Retinal pigment epithelial cell (primary cell): ENCODE measurements at places on chromosomes 3 and 15.

GRCh38 chr3:182633186-182633585 is 160.1 kb upstream of the ATP11B start:
- no peak for DNase-seq

DNA sequence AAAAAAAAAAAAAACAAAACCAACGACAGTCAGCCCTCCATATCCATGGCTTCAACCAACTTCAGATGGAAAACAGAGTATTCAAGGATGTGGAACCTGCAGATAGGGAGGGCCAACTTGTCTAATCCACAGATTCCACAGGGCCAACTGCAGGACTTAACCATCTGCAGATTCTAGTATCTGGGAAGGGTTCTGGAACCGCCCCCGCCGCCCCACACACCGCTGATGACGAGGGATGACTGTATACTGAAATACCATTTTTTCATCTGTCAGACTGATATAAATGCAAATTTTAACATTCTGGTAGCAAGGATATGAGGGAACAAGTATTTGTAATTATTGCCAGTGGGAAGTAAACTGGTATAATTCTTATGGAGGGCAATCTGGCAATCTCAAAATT is 29.5 kb downstream of the ADPGK start:
- no peak for DNase-seq

DNA sequence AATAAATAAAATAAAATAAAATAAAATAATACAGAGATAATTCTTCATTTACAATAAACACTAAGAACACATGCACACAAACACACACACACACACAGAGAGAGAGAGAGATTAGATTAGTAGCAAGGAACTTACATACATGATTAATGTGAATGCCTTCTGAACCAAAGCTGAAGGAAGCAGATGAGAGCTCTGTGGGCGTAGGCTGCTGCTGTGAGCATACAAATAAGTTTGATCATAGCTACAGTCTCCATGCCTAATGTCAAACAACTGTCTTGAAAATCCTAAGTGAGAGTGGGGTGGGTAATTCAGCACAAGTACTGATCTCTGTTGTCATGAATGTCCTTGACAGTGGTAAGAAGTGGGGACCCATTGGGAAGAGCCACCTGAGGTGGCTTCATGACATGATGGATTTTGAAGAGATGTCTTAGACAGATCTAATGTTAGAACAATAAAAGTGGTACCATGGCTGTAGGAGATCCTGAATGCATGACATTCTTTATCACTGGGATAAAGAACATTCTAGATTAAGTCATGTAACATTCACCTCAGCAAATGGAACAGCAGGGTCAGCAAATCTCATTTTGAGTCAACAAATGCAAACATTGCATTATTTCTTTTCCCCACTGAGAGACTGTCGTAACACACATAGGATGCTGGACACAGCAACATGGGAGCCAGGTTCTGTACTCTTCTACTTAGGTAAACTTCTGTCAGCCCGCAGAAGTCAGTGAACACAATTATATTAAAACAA is 46.2 kb downstream of the CHL1 start:
- DNase-seq, result no peak

DNA sequence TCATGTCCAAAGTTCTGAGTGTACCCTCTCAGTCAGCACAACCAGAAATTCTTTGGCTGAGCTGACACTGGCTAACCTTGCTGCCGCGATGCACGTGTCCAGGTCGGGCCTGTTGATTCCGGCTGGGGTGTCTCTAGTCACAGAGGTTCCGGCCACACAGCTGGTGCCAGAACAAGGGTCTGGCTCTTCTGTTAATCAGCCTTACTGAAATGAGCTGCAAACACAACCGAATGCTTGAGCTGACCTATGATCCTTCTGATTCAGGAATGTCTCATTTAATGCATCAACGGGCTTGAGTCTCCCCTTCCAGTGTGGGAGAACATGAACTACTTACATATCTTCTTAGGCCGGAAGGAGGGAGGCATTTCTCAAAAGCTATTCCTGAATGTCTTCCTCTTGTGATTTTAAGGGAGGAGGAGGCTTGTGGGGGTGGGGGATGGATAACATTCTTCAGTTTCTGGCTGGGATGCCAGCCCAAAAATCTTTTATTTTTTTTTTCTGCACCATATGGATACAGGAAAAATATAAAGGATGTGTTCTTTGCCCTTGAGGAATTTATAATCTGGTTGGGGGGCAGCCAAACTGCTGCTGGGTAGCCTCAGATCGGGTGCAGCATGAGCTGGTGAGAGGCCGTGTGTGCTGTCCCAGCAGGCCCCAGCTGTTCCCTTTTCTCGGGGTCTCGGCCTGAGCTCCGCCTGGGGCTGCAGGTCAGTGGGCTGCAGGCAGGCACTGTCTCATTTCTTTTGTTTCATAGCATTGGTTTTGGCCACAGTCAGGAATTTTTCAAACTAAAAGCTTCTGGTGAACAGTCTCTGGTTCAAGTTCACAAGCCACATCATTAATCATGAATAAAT is 319.1 kb upstream of the TBL1XR1 start:
- DNase-seq, result peak; percentile 95

DNA sequence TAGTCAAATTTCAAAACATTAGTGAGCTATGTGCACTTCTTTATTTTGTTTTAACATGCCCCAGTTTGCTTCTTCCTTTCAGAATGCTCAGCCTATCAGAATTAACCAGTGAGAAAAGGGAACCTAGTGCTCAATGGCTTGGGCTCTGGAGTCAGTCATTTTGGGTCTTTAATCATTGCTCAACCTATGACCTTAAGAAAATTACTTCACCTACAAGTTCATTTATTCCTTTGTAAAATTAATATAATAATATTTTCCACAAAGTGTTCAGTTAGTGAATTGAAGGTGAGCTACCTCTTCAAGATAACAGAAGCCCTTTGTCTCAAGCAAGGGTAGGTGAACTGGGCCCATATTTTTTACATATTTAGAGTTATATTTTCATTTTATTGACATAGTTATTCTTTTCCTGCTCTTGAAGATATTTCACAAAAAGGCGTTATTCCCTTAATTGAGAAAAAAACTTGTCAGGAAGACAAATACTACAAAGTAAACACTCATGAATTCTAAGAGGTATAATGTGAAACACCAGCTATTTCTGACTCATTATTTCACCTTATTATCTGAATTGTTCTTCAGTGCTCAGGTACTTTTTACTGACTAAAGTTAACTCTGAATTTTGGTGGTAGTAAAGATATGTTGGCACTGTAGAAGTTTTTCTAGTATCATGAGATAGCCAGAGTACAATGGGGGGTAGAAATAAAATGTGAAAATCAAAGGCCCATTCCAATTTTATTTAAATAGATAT is 415.5 kb downstream of the NAALADL2 start:
- no peak for DNase-seq

DNA sequence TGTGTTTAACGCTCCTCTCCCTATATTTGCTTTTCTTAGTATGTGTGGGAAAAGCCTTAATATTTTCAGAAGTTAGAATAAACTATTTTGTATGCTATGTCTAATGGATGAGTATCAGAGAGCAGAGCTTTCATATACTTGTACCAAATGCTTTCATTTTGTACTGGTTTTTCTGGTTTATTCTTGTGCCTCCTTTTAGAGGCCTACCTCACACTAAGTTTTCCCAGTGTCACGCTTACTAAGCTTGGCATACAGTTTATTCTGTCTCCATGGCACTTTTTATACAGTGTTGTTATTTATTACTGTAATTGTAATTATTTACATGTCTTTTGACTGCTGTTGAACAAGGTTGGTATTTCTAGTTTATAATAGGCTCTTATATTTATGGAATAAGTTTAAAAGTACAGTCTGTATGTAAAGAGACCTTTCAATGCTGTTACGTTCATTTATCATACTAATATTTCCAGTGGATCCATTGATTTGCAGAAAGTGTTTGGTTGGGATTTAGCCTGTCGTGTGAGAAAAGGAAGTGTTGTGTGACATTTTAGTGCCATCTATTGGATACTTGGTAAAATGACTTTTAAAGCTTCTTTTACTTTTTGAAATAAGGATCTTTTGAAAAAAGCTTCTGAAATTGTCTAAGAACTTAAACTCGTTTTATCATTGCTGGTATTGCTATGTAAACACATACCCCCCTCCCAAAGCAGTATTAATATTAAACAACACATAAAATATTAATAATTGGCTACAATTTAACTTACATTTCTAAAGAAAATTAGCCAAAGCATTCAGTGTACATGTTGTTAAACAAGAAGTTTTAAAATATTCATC is 5.2 kb upstream of the EBLN2 start:
- no peak for DNase-seq

DNA sequence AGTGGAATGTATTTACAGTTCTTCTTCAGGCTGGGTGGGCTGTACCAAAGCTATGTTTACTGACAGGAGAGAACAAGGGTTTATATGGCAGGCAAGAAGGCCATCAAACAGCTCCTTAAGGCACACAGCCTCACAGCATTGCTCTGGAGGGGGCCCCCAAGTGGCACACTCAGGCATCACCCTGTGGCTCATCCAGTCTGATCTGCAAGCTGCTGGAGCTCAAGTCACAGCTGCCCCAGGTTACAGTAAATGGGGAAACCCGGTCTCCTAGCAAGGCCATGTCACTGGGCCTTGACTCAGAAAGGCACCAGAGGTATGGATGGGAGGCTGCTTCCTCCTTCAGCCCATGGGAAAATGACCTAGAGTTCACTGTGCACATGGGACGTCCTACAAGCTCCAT is 67.5 kb downstream of the TFG start:
- no peak for DNase-seq

- DNase-seq, result peak; percentile 97
Measured at GRCh38 chr3:120432150-120432860, 18.5 kb downstream of the FSTL1 start.

DNA sequence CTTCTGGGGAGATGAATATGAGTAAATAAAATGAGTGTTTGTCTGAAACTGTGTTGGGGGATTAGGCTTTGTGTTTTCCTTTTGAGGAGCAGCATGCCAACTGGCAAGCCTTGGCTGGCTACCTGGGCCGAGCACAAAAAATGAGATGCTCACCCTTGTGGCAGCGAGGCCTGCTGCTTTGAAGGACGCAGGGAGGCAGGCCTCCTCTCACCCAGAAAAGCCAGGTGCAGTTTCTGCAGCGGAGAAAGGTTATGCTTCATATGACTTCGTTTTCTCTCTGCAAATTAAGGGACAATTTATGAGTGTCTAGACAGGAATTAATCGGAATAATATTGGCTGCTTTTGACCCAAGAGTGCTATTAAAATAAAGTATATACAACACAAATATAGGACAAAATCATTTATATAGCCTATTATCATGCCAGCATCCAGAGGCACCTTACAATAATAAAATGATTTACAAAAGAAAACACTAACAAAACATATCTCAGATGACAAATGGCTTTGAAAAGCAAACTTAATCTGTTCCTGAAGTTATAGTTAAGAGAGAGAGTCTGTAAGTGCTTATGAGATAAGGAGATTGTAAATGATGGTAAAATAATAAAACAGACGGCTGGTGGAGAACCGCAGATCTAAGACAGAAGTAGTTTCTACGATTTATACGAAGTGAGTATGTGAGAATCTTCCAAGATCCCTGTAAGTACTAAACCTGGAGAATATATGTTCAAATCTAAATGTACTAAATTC is 682.8 kb upstream of the NR2F2 start:
- DNase-seq, result no peak

DNA sequence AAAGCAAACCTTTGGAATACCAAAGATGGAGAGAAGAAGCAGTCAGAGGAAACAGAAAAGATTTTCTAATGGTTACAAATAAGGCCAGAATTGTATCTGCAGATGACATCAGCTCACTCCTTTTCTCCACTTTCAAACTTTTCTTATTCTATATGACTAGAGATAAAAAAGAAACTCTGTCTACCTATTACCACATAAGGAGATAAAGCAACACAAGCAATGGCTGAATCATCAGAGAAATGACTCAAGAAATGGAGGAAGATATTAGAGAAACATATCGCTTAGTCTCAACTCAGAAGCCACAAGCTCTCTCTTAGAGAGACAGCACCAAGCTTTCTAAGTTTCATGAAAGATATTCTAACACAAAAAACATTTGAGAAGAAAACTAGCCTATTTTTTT is 784.0 kb downstream of the ZPLD1 start:
- DNase-seq, result no peak

DNA sequence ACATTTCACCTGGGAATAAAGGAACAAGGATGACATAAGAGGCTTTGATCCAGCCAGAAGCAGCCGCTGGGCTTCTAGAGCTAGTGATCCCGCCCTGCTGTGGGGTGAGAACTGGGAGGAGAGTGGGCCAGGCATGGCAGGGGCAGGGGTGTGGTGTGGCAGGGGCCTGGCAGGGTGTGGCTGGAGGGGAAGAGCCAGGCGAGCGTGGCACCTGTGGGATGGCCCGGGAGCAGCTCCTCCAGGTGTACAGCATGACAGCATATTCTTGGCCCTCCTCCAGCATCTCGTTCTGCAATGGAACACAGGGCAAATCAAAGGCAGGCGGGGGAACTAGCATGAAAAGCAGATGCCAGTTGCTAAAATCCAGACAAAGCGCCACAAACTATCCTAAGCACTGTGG is 35.5 kb downstream of the CYFIP1 start:
- DNase-seq, result no peak
